ENCODE measurements at places on chromosomes 12 and 14.

DNA sequence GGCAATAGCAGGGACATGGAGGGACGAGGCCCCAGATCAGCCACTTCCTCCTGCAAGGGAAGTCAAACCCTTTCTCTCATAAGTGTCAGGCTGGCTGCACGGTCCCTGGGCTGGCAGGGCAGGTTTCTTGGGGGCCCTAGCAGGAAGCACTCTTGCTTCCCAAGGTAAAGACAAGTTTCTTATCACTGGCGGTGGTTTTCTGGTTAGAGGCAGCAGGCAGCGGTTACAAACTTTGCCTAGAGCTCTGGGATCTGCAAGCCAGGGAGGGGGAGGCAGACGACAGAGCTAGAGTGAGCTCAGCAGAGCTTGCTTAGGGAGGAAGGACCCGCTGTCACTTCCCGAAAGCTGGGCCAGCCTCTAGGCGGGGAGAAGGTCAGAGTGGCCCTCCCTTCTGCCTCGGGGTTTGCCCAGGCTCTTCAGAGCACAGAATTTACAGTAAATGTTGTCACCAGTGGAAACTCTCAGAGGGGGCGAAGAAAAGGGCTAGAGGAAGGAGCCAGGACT, 20.4 kb downstream of the BATF start:
- no peak for DNase-seq

DNA sequence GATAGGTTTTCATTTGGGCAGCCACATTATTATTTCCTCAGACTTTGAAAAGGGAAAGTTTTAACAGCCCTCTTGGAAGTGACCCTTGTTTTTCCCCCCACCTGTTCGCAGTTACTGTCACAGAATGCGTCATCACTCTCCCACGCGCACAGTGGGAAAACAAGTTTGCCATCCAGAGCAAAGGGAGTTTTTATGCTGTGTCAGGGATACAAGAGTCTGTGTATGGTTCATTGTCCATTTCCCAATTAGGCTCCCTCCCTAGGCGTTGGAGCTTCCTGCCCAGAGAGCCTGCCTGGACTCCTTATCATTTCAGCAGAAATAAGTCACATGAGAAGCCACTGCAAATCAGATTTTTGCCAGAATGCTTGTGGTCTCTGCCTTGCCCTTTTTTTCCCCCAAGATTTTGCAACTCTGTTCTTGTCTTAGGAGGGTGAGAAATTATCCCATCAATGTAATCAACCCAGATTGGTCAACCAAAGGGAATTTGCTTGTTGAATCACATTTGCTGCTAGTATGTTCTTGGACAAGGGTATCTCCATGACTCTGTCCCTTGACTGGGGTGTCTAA, 104.1 kb downstream of the IGF1 start:
- peak; percentile 22 for DNase-seq

GRCh38 chr14:79011920-79012204, 841.7 kb downstream of the NRXN3 start:
- DNase-seq = no peak

GRCh38 chr12:56716458-56716857, 8.6 kb downstream of the NACA start:
- DNase-seq = no peak

- peak; percentile 60 for DNase-seq
Measured at GRCh38 chr12:28882444-28882843, 266.6 kb upstream of the FAR2 start.

DNA sequence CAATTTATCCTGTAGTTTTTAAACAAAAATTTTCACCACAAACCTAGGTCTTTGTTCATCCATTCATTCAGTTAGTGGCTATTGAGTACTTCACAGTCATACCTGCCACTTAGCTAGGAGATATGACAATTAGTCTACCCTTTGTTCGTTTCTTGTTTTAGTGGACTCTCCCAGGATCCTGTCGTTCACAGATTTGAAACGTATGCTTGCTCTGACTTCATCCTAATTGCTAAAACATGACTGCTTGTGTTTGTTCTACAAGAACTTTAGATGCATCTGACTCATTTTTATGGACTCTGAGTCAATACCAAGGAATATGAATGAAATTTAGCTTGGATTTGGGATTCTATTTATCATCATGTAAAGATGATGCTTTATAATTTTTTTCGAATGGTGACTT, 69.5 kb downstream of the TBC1D30 start:
- DNase-seq = peak; percentile 33

DNA sequence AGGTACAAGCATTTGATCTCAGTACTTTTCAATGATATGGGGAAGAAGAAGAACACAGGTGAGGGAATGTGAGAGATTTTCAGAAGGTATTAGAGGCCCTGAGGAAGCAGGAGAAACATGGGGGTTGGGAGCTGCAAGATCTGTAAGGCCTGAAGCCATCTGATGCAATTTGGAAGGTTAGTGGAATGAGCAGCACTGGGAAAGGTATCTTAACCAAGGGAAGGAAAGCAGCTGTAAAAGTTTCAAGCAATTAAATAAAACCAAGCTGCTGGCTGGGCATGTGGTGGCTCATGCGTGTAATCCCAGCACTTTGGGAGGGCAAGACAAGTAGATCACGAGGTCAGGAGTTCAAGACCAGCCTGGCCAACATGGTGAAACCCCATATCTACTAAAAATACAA, 104.4 kb upstream of the PARP11 start:
- DNase-seq = no peak

- DNase-seq = peak; percentile 9
Measured at GRCh38 chr12:90322006-90322405, 613.4 kb upstream of the ATP2B1 start.
